ENCODE measurements at places on chromosomes 5 and 9.

- DNase-seq, result no peak
Measured at GRCh38 chr9:38125889-38126288, 56.9 kb upstream of the SHB start.

DNA sequence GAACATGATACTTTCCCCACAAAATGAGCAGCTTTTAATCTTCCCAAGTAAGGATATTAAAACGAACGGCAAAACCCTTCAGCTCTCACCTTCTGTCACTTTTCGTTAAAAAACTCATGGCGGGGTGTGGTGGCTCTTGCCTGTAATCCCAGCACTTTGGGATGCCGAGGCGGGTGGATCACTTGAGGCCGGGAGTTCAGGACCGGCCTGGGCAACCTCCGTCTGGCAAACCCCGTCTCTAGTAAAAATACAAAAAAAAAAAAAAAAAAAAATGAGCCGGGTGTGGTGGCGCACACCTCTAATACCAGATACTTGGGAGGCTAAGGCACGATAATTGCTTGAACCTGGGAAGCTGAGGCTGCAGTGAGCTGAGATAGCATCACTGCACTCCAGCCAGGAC, 902 bp downstream of the TMED9 start:
- DNase-seq, result no peak

GRCh38 chr9:23811633-23812032, 14.4 kb downstream of the ELAVL2 start:
- no peak for DNase-seq

DNA sequence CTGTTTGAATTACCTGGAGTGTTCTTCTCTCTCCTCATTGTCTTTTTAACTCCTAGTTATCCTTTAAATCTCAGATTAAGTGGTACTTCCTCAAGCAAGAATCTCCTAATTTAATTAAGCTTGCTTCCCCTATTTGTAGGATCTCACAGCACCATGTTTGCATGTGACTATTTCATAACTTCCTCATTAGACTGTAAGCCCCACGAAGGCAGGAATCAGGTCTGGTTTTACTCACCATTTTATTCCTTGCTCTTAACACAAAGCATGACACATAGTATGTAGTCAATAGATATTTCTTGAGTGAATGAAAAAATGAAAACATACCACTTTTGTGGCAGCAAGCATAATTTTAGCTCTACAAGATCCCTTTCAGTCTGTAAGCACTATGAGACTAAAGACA, 1.3 kb upstream of the ERMP1 start:
- DNase-seq, result no peak

DNA sequence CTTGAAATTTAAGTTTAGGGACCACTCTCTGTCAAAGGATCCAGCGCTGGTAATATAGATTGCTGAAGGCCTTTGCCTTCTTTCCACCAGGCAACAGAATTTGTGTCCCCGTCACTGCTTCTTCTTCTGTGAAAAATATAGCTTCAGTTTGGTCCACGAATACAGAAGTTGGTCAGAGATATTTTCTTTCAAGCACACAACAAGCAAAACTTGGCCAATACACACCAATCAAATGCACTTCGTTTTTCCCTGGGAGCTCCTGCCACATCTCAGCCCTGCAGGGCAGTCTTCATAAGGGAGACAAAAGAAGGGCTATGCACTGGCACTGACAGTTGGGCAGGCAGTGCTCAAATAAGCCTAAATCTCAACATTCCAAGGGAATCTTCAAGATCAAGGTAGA, 22.9 kb downstream of the HAVCR2 start:
- no peak for DNase-seq

DNA sequence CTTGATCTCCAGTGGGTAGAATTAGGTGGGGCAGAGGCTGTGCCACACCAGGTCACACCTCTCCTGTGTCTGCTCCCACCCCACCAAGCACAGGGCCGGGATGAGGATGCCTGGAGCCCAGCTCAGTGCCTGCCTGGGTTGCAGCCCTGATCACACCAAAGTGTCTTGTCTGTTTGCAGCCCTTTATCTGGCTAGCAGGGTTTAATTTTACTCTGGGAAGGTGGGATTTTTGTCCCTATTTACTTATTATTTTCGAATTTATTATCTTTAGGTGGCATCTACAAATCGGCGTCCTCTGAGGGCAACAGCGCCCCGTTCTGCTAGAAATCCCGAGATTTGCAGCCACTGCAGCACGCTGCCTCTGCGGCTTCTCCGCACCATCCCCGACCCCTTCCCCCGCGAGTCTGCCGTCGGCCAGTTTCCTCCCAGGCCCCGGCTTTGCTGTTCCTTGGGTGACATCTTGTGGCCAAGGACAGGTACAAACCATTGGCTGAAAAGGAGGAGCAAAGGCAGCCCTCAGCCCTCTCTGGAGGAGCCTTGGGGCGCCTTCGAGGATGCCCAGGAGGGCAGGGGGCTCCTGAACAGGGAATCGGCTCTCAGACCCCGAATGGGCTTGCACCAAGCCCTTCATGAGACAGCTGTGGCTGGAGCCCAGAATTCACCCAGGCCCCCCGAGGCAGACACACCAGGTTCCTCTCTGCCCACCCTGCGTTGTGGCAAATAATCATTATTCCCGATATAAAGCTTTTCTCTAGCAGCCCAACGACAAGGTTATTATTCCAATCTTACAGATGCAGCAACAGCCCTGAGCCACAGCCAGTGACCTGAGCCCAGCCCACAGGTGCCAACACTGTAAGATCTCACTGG, 113.0 kb downstream of the GAPVD1 start:
- DNase-seq, result no peak

- peak; percentile 11 for DNase-seq
Measured at GRCh38 chr9:99184475-99185347, 37.0 kb downstream of the ALG2 start.

DNA sequence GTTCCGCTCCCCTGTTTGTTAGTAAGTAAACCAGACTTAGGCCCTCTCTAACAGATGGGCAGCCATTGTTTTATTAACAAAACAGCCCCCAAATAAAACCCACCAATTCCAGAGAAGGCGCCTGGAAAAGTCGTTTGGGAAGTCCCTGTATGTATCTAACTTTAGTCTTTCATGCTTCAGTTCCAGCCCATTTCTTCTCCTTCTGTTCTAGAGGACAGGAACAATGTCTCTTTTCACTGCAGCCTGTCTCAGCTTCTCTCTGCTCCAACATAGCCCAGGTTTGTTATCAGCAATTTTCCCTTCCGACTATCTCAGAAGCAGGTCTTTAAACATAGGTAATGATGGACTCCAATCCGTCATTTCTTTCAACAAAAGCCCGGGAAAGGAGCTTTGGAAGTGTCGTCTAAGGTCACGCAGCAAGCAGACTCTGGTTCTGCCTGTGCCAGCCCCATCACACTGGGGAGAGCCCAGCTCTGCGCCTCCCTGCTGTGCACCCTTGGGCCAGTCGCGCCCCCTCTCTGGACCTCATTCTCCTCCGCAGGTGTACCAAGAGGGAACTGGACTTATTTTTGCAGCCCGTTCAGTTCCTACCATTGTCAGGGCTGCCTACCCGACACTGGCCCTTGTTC, 9.6 kb upstream of the AKNA start:
- DNase-seq, result no peak

GRCh38 chr9:104092875-104093600, 1.1 kb upstream of the SMC2 start:
- no peak for DNase-seq

DNA sequence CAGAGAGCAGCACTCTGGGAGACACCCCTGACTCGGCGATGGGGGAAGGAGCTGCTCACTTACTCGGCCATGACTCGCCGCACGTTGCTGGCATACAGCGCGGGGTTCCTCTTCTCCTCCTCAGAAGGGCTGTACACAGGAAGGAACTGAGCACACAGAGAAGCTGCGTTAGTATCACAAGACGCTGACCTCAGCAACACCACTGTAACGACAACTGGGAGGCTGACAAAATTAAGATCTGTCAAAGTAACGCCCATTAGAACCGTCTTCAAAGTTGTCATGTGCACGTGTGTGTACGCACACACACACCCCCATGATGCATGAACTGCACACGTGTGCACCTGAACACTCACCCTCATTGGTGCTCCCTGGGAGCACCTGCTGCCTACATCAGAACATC, 32.1 kb upstream of the SLC6A3 start:
- DNase-seq, result peak; percentile 28

Measured in esophagus squamous epithelium (tissue), 5 donors.